ENCODE measurements at places on chromosomes 3 and 15. TPM values are rescaled to one million over a fixed set of nuclear protein-coding genes. Genes with fewer than 3 reads are reported as not detected.

Gene WDR93
- total RNA-seq, result not detected

Gene RASGRP1
- 5.8 TPM for total RNA-seq

Gene IL5RA
- total RNA-seq, result 0.92 TPM

Gene CAND2
- under 0.01 TPM for total RNA-seq

Gene CORO2B
- 2.3 TPM for total RNA-seq

Data from stomach (tissue), 19 donors.